Kidney (tissue), 22 donors: ENCODE measurements at places on chromosomes 3 and 15. TPM values are rescaled to one million over a fixed set of nuclear protein-coding genes. Genes with fewer than 3 reads are reported as not detected.

GRCh38 chr3:178850450-178851190, 221.0 kb downstream of the ZMAT3 start:
- DNase-seq: no peak

GRCh38 chr3:187629711-187630110, 40.5 kb downstream of the SST start:
- no peak for DNase-seq

DNA sequence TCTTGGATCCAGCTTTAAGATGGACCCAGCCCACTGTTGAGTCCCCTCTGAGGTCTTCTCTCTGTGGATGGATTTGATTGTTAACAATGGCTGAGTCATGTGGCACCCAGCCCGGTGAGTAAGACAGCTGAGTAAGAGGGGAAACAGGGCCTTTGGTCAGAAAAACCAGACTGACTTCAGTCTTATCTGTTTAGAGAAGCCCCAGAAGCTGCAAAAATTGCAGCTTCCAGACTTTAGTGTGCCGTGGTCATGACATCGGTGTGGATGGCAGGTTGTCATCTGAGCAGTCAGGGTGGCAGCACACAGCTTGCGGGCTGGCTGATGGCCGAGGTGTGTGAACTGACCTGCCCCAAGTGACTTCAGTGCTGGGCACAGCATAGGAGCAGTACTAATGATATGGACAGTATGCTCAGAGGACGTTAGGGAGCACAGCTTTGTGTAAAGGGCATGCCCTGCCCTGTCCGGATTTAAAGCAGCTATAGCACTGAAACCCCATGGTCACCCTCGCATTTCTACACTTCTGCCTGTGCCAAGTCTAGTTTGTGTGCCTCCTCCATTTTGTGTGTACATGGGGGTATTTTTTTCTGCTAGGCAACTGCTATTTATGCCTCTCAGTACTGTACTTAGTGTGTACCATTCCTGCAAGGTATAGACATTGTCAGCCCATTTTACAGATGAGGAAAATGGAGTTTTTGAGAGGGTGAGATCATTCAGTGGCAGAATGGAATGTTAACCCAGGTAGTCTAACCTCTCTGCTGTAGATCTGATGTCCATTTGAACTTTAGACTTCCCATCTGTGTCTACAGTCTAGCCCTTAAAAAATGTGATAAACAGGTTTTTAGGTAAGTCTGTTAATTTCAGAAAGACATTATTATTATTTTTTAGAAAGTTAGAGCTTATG, 44.4 kb downstream of the FLNB start:
- DNase-seq: no peak

GRCh38 chr3:115835946-115836345, 212.6 kb downstream of the GAP43 start:
- no peak for DNase-seq

- peak; percentile 36 for DNase-seq
These were observed 103.8 kb downstream of the RBMS3 start for GRCh38 chr3:29384640-29385039.

GRCh38 chr3:170414202-170414663, 4.4 kb upstream of the CLDN11 start:
- DNase-seq: peak; percentile 67

- DNase-seq: no peak
These were observed 137.7 kb downstream of the CHSY1 start for GRCh38 chr15:101114166-101114565.

- DNase-seq: no peak
These were observed 39.0 kb upstream of the NDUFB4 start for GRCh38 chr3:120557115-120557514.

GRCh38 chr3:169430707-169431404, 232.7 kb downstream of the MECOM start:
- DNase-seq: peak; percentile 35

GRCh38 chr15:89654847-89655805, at the start of gene KIF7:
Gene KIF7 (minus strand): TSS chr15:89655467. CDS start chr15:89652930, 2,537 bp downstream.
- DNase-seq: peak; percentile 83

Gene PRR20G
- not detected for total RNA-seq

Gene PPIP5K1
- total RNA-seq: 64.6 TPM

Gene PPARG
- 19.2 TPM for total RNA-seq

Gene GOLGA6L7
- total RNA-seq: not detected
